ENCODE measurements at places on chromosomes 12 and 14.

DNA sequence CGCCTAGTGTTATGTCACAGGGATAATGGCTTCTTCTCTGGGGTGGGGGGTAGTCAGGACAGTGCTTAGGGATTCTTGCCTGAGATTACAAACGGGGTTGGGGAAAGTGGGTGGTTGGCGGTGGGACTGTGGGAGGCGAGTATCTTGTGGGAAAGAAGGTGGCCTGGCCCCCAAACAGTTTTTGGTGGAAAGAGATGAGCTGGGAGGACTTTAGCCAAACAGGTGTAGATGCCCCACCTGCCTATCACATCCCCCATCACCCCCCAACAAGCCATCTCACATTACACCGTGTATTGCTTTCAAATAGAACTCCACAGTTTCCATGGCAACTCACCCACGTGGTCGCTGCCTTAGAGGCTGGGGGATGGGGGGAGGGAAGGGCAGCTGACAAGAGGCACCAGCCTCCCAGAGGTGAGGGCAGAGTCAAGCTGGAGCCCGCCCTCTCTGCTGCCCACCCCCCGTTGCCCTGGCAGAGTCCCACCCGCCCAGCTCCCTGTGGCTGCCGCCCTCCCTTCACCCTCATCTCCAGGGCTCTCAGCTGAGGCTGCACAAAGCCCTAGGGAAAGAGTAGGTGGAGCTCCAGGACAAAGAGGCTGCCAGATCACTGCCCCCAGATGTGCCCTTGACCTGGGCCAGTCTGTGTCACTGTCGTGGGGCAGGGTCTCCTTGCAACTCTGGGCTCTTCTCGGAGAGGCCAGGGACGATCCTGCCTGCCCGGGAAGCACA is 98.3 kb downstream of the LRRC74A start:
- peak; percentile 99 for DNase-seq

DNA sequence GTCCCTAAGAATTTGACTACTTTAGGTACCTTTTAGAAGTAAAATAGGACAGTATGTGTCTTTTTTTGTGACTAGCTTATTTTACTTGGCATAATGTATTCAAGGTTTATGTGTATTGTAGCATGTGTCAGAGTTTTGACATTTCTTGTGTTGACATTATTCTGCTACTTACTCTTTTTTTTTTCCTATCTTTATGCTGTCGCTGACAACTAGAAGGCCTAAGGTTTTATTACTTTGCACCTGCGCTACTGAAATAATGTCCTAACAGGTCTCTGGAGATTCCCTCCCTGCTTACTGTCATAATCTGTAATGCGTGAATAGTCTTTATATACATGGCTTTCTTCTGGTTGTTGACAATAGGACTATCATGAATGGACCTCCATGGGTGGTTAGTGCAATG is 43.0 kb downstream of the PDE3A start:
- no peak for DNase-seq

DNA sequence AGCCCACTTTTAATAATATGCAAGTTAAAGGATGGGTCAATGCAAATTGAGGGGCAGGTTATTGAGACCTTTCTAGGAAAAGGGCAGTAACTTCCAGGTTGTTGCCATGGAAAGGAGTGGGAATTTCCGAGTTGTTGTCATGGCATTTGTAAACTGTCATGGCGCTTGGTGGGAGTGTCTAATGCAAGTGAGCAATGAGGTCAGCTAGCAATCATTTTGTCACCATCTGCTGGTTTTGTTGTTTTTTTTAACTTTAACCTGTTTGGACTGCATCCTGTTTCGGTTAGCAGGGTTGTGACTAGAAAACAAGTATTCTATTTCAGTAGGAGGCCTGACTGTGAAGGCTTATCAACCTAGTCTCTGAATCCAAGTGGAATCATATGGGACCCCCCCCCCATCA is 85.8 kb upstream of the TSPAN11 start:
- DNase-seq = no peak

DNA sequence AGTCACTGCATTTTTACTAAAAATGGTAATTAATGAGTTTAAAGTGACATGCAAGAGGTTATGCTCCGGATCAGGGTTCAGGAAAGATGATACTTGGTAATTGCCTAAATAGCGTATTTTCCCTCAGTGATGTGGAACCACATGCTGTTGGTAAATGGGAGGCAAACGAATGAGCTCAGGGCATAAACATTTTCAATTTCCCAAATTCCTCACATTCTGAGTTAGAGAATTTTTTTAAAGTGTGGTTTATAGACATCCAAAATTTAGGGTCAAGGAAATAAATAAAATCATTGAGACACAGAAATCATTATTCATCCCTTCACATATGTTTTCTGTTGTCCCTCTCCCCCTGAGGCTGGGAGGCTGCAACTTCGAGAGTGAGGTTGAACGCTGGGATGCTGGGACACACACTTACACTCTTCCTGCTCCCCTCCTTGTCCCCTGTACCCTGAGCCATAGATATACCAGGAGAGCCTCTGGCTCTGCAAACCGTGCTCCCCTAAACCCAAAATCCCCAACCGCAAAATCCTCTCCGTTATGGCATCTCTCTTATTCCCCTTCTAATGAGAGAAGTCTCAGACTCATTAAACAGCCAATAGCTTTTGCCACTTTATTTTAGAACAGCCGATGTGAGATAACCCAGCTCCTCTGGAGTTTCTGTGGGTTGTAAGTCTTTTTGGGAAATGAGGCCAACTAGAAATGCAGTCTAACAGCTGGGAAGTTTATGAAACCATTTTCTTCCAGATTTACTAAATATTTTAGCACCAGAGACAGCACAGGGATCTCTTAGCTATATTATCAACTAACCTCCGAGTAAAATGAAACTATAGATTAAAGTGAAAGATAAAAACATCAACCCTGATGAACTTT is 21.4 kb upstream of the ADGRD1 start:
- DNase-seq = no peak

DNA sequence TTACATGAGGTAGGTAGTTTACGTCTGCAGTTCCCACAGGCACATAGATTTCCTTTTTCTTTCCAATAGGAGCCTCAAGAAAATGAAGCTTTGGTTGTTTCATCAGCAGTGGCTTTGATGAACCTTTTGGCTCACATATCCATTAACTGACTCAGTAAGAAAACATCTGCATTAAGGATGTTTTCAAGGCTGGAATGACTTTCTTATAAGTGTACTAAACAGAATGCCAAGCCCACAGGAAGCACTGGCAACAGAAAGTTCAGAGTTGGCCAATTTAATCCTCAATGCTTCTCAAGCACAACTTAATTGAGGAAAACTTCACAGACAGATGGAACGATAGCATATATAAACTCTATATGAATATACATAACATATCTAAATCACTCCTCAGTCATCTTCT is 63.5 kb downstream of the ST8SIA1 start:
- DNase-seq = no peak

- DNase-seq = peak; percentile 79
Measured at GRCh38 chr12:103548622-103549601, 38.2 kb upstream of the STAB2 start.

DNA sequence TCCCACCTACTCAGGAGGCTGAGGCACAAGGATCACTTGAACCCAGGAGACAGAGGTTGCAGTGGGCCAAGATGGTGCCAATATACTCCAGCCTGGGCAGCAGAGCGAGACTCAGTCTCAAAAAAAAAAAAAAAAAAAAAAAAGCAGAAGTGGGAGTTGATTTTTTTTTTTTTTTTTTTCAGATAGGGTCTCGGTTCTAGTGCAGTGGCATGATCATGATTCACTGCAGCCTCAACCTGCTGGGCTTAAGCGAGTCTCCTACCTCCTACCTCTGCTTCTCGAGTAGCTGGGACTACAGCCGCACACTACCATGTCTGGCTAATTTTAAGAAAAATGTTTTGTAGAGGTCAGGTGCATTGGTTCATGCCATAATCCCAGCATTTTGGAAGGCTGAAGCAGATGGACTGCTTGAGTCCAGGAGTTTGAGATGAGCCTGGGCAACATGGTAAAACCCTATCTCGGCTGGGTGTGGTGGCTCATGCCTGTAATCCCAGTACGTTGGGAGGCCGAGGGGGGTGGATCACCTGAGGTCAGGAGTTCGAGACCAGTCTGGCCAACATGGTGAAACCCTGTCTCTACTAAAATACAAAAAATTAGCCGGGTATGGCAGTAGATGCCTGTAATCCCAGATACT is 16.3 kb upstream of the HSP90AA1 start:
- DNase-seq = no peak

DNA sequence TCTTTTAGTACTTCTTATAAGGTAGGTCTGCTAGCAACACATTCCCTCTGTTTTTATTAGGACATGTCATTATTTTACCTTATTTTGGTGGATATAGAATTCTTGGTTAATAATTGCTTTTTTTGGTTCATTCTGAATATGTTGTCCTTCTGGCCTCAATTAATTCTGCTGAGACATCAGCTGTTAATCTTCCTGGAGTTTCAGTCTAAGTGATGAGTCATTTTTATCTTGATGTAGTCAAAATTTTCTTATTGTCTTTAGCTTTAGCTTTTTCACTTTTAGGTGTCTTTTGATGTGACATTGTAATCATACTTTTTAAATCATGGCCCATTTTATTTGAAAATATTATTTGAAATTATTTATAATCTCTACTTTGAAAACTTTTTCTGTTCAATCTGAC is 104.9 kb upstream of the PMCH start:
- no peak for DNase-seq

DNA sequence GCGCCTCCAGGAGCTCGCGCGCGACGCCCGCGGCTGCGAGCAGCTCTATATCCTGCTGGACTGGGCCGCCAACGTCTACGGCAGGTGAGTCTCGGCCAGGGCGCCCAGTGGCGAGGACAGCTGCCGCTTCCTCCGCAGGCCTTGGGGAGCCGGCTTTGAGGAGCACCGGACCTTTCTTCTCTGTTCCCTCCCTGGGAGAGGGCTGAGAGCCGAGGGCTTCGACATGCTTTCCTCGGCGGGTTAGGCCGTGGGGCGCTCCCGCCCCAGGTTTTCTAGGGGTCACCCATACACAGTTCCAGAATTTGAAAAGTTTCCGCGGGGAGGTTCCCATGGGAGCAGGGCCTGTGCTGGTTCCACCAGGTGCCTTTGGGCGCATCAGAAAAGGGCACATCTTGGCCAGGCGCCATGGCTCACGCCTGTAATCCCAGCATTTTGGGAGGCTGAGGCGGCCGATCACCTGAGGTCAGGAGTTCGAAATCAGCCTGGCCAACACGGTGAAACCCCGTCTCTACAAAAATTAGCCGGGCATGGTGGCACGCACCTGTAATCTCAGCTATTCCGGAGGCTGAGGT is 8.2 kb downstream of the EXOC3L4 start:
- DNase-seq = no peak

- no peak for DNase-seq
Measured at GRCh38 chr12:52050116-52050757, 1.0 kb upstream of the NR4A1 start.

DNA sequence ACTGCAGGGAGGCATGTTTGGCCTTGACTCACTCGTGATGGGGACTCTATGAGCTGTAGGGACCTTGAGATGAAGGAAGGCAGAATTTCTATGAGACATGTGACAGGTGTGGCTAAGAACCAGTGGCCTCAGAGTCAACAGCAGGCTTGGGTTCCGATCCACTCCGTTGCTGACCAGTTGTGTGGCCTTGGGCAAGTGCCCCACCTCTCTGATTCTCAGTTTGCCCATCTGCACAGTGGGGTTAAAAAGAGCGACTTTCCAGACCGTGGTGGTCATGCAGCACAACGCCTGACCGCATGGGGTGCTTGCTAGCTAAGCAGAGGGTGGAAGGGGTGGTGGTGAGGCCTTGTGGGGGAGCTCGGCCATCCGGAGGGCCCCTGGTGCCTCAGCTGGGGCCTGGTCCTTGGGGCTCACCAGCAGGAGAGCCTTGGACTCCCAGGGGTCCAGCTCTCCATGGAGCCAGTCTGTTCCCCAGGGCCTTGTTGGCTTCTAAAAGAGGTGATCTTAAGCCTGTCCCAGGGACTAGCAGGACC is 18.5 kb downstream of the PAPLN start:
- DNase-seq = no peak

DNA sequence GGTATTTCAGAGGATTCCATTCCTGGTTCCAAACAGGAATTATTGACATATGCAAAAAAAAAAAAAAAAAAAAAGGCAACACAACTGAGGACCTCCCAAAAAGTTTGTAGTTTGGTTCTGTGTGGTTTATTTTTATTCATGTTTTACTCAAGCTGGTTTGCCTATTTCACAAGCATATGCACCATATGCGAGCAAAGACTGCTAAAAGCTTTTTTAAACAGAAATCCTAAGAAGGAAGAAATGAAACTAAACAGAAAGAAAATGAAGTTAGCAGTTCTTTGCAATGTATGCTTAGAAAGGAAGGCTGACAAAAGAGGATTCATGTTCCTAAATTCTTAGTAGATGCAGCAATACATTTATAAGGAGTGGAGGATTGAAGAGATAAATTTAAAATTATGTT is 487.6 kb upstream of the FLRT2 start:
- DNase-seq = no peak

- no peak for DNase-seq
Measured at GRCh38 chr12:43111608-43112007, 440.4 kb downstream of the ADAMTS20 start.

DNA sequence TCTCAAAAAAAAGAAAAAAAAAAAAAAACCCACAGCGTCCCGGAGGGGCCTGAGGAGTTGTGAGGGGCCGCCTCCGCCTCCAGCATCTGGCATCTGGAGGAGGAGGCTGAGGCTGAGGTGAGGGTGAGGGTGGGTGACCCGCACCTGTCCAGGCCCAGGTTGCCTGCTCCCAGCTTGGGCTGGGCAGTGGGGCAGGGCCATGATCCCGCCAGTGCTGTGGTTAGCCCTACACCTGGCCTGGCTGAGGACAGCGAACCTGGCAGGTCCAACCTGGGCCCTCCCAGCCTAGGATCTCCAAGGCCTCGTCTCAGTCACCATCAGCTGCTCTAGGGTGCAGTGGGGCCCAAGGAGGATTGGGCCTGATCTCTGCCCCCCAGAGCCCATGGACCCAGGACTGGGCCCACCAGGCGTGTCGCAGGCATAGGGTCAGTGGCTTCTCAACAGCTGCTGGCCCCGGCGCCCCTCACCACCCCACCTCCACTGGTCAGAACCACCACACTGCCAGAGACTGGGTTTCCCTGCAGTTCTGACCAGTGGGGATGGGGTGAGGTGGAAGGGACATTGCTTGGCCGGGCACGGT is 36.3 kb upstream of the RCOR1 start:
- DNase-seq = no peak

GRCh38 chr14:37599507-37600368 is 4.3 kb downstream of the TTC6 start:
- DNase-seq = peak; percentile 77

DNA sequence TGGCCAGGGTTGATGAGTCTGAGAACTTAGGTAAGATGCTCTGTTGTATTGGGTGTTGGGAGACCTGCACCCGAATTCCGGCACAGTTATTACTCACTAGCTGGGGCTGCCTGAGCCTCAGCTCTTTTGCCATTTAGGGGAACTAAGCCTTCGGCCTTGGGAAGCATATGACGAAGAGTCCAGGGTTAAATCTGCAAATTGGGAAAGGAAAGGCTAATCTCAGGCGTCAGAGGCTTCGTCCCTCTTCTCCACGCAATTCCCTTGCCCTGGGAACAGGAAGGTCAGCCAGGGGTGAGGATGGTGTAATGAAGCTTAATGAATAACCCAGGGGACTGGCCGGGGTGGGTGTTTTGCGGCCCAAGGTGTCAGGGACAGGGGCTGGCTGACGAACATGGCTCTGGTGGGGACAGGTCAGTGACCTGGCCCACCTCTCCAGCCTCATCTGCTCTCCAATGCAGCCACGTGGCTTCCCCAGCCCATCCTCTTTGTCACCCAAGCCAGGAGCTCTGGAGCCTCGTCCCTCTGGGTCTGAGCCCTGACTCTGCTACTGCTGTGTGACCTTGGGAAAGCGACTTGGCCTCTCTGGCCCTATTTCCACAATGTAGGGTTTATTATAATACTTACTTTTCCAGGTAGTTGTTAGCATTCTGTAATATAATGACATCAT is 3.8 kb upstream of the SDSL start:
- DNase-seq = no peak

Data from NCI-H1105 (cell line).